Smooth muscle cell of bladder (primary cell): ENCODE measurements at places on chromosomes 2 and 18. TPM values are rescaled to one million over a fixed set of nuclear protein-coding genes. Genes with fewer than 3 reads are reported as not detected.

Gene COX5B
- total RNA-seq, result 469 and 573 TPM in 2 replicates

Gene FEV
- total RNA-seq, result not detected in 2 replicates

Gene SERPINB12
- not detected in 2 replicates for total RNA-seq

Gene KCNK3
- total RNA-seq, result 0.18 and 0.28 TPM in 2 replicates

Gene MSTN
- total RNA-seq, result 0.09 and 0.14 TPM in 2 replicates

Gene PSMA8
- not detected in 2 replicates for total RNA-seq

Gene DDX18
- 45.2 and 49.4 TPM in 2 replicates for total RNA-seq

Gene TIGD1
- total RNA-seq, result 1.1 and 1.8 TPM in 2 replicates

Gene GALNT13
- total RNA-seq, result 17.2 and 40.3 TPM in 2 replicates

Gene LCT
- total RNA-seq, result not detected in 2 replicates

Gene MYOM1
- 1.3 and 2.5 TPM in 2 replicates for total RNA-seq

Gene CTNNA2
- total RNA-seq, result not detected in 2 replicates

Gene MYO7B
- total RNA-seq, result not detected in 2 replicates

Gene CXCR2
- not detected in 2 replicates for total RNA-seq
